CD4-positive, alpha-beta T cell (primary cell): ENCODE measurements at places on chromosomes 13 and 19.

DNA sequence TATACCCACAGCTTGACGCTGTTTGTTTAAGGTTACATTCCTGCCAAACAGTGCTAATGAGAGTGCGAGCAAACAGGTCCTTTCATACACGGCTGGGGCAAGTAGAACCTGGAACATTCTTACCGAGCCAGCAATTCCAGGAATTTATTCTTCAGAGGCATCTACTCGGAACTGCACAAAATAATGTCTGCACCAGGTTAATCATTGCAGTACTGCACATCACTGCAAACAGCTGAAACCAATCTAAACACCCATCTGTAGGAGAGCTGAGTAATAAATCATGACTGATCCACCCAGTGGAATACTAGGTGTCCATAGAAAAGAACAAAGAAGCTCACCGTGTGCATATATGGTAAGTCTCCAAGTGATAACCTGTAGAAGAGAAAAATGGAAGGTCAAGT is 1.2 kb upstream of the ZNF579 start:
- H3K4me1 ChIP-seq: peaks cover 36% of the 10 kb centered on the region
- H3K27me3 ChIP-seq: no peaks in the 10 kb centered on the region
- H3K36me3 ChIP-seq: no peaks in the 10 kb centered on the region
- no peak overlapping the region for H3K27ac ChIP-seq
- no peak overlapping the region for H3K4me3 ChIP-seq

- H3K27ac ChIP-seq: no peak overlapping the region
- no peaks in the 10 kb centered on the region for H3K36me3 ChIP-seq
- no peak overlapping the region for H3K4me3 ChIP-seq
Observed at GRCh38 chr19:29528350-29528945, 2.7 kb downstream of the VSTM2B start.

DNA sequence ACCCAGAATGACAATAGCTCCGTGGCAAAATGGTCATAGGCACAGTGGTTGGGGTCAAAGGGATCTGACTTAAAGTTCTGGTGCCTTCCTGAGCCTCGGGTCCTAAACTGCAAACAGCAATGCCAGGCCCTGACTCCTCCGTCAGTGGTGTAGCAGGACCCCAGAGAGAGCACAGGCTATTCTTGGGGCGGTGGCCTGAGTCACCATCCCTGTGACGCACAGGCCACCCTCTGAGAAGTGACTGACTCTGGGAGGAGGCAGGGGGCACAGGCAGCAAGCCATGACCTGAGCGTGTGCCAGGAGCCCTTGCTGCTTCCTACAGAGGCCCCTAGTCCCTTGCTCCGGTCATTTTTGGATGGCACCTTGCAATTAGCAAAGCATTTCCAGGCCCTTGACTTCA is 18.7 kb downstream of the PLVAP start:
- H3K27ac ChIP-seq: no peak overlapping the region
- H3K36me3 ChIP-seq: no peaks in the 10 kb centered on the region
- H3K4me1 ChIP-seq: no peaks in the 10 kb centered on the region
- no peaks in the 10 kb centered on the region for H3K27me3 ChIP-seq
- H3K4me3 ChIP-seq: no peak overlapping the region
- no peak for DNase-seq

DNA sequence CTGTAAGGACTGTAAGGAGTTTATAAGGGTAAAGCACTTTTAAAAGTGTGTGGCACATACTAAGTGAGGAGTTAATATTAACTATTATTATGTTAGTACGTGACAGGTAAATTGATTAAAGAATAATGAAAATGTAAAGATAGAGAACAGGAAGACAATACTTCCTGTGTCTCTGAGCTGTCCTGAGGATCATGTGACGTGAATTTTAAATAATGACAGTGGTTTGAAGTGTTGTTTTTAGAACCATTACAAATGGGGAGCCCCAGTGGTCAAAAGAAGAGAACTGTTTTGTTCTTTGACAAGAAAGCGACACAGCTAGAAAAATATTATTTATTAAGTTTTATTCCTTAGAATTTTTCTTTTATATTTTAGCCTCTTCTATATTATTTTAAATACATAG is 241.2 kb upstream of the STARD13 start:
- DNase-seq: no peak
- H3K27me3 ChIP-seq: no peaks in the 10 kb centered on the region
- H3K27ac ChIP-seq: no peak overlapping the region
- no peaks in the 10 kb centered on the region for H3K4me1 ChIP-seq
- H3K36me3 ChIP-seq: no peaks in the 10 kb centered on the region
